ENCODE measurements at places on chromosomes 3 and 15. TPM values are rescaled to one million over a fixed set of nuclear protein-coding genes. Genes with fewer than 3 reads are reported as not detected.

The TERC gene
- 20.0 TPM for total RNA-seq

The CTXN2 gene
- total RNA-seq: not detected

The USP4 gene
- total RNA-seq: 64.0 TPM

The ADAMTSL3 gene
- total RNA-seq: not detected

The HDC gene
- total RNA-seq: 0.33 TPM

The ZNF80 gene
- total RNA-seq: 0.82 TPM

The PSTPIP1 gene
- total RNA-seq: 93.4 TPM

The STX19 gene
- total RNA-seq: not detected

The SAXO2 gene
- total RNA-seq: 0.76 TPM

The DAZL gene
- total RNA-seq: not detected

The ILDR1 gene
- not detected for total RNA-seq

The RASGRP1 gene
- total RNA-seq: 42.7 TPM

The RASL12 gene
- not detected for total RNA-seq

The FAN1 gene
- 15.4 TPM for total RNA-seq

The ACOX2 gene
- total RNA-seq: not detected

The CD200 gene
- total RNA-seq: 32.7 TPM

The UROC1 gene
- total RNA-seq: not detected

The CMTM8 gene
- total RNA-seq: 5.0 TPM

The GREM1 gene
- not detected for total RNA-seq

The CPA3 gene
- total RNA-seq: not detected

The SPG11 gene
- 47.6 TPM for total RNA-seq

The PRR20G gene
- total RNA-seq: not detected

The TRIM71 gene
- 0.14 TPM for total RNA-seq

The LINGO1 gene
- total RNA-seq: not detected

The TMEM266 gene
- total RNA-seq: not detected
